ENCODE measurements at places on chromosomes 3 and 15. TPM values are rescaled to one million over a fixed set of nuclear protein-coding genes. Genes with fewer than 3 reads are reported as not detected.

The IMPDH2 gene
- polyA plus RNA-seq = 318 TPM

The RAD51 gene
- polyA plus RNA-seq = 12.4 TPM

The ECE2 gene
- polyA plus RNA-seq = not detected

GRCh38 chr3:45874677-45875346 lies 11.5 kb upstream of the CCR9 start:
- no peak for DNase-seq

- DNase-seq = no peak
Measured at GRCh38 chr3:43684944-43685343, 5.8 kb upstream of the ABHD5 start.

- no peak for DNase-seq
Measured at GRCh38 chr3:179697736-179698332, 45.0 kb downstream of the USP13 start.

- DNase-seq = no peak
Measured at GRCh38 chr15:65804252-65804931, 12.3 kb upstream of the DENND4A start.

DNA sequence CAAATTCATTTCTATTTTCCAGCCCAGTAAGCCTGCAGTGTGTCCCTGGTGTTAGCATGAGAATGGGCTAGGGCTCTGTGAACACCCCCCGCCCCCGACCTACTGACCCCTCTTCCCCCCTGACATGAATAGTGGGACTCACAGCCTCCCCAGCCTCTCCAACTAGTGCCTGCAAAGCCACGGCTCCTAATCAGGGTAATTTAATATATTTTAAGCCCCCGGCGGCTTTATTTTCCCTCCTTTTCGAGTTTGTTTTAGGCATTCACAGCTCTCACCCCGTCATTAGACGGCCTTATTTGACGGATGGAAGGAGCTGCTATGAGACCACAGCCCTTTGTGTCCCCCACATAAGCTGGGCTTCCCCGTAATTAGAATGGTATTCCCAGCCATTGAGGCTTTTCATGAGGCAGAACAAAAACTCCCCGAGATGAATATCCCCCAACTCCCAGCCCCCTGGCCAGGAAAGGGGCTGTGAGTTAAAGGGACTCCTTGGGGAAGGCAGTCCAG lies 78.3 kb upstream of the POLG start:
- no peak for DNase-seq

DNA sequence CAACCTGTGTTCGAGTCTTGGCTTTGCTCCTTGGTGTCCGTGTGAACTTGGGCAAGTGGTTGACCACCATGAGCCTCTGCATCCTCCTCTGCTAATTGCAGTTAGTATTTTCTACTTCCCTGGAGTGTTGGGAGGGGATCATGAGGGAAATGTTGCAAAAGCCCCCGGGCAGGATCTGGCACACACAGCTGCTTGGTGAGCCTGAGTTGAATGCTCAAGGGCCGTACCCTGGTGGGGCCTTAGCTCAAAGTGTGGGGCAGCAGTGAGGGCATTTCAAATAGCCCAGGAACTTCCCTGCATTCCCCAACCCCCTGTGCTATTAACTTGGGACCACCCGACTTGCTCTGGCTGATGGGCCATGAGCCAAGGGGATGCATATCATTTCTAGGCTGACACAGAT lies 94.9 kb upstream of the SLC6A11 start:
- DNase-seq = no peak

DNA sequence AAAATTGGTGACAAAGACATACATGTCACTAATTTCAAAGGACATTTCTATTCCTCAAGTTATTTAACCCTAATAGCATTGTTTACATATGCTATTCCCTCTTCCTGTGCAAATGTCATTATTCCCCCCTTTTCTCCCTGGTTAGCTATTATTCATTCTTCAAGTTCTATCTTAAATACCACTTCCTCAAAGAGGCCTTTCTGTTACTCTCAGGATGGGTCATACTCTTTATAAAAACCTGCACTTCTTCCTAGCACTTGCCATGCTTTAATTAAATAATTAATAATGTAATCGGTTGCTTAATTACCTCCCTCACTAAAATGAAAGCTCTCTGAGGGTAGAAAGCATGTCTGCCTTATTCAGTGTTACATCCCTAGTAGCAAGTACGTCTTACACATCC lies 88.5 kb downstream of the XRN1 start:
- no peak for DNase-seq

- DNase-seq = no peak
Measured at GRCh38 chr3:50447290-50447840, 56.1 kb downstream of the CACNA2D2 start.

DNA sequence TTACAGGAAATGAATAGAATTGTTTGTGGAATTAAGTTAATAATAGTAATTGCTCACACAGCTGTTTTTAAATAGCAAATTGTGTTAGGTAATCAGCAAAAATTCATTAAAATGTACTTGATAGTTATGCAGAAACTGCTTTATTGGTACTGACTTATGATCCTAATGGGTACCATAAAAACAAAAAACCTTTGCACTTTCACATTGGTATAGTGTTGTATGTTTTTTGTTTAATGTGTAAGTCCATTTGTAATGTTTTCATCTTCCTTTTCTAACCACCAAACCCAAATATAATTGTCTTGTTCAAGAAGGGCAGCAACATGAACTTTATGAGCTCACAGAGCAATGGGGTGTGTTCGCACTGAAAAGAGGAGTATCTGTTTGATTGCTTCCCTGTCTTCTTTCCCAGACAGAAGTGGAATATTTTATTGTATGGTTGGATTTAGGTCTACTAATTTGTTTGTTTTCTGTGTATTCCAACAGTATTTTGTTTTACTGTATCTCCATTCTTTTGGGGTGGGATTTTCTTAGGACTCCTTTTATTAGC lies 135.8 kb downstream of the TCF12 start:
- peak; percentile 13 for DNase-seq

- no peak for DNase-seq
Measured at GRCh38 chr15:91413142-91413541, 313.1 kb downstream of the SV2B start.

- no peak for DNase-seq
Measured at GRCh38 chr3:152269831-152270734, 1.4 kb downstream of the MBNL1 start.

GRCh38 chr15:101054116-101054515 lies 135.0 kb downstream of the LRRK1 start:
- DNase-seq = no peak

Data from left lung (tissue), 14 donors.